Mesothelial cell of epicardium (in vitro differentiated cells): ENCODE measurements at places on chromosomes 1 and 21. TPM values are rescaled to one million over a fixed set of nuclear protein-coding genes. Genes with fewer than 3 reads are reported as not detected.

GRCh38 chr1:221840511-221841243, 98.8 kb upstream of the DUSP10 start:
- peaks cover under 1% of the 10 kb centered on the region for H3K4me1 ChIP-seq
- H3K36me3 ChIP-seq, result no peaks in the 10 kb centered on the region
- H3K4me3 ChIP-seq, result no peak overlapping the region
- DNase-seq, result no peak
- H3K27ac ChIP-seq, result no peak overlapping the region
- H3K27me3 ChIP-seq, result peaks cover 4% of the 10 kb centered on the region

Gene GJA8
- total RNA-seq, result not detected in 3 replicates

DNA sequence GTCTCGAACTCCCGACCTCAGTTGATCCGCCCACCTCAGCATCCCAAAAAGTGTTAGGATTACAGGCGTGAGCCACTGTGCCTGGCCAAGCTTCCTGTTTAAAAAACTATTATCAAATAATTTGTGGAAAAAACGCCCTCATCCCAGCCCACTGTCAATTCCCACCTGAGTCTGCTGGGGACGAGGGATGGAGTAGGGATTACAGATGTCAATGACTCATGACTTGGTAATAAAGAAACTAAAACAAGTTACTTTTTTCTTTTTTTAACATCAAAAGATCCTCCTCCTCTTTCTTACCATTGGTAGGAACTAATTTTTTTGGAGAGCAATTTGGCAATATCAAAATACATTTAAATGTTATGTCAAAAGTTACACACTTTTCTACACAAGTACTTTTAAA, 9.7 kb downstream of the CNN3 start:
- H3K4me3 ChIP-seq, result no peak overlapping the region
- H3K27me3 ChIP-seq, result no peaks in the 10 kb centered on the region
- peaks cover 49% of the 10 kb centered on the region for H3K4me1 ChIP-seq
- no peak overlapping the region for H3K27ac ChIP-seq
- no peak for DNase-seq
- peaks cover 8% of the 10 kb centered on the region for H3K36me3 ChIP-seq

Gene INAVA
- 34.6 to 36.6 TPM (median 35.7 TPM) in 3 replicates for total RNA-seq

GRCh38 chr1:20237646-20238045, 51.3 kb upstream of the PLA2G2C start:
- H3K4me3 ChIP-seq, result no peak overlapping the region
- no peaks in the 10 kb centered on the region for H3K36me3 ChIP-seq
- no peak overlapping the region for H3K27ac ChIP-seq
- H3K4me1 ChIP-seq, result peaks cover 43% of the 10 kb centered on the region
- no peak for DNase-seq
- peaks cover 27% of the 10 kb centered on the region for H3K27me3 ChIP-seq

DNA sequence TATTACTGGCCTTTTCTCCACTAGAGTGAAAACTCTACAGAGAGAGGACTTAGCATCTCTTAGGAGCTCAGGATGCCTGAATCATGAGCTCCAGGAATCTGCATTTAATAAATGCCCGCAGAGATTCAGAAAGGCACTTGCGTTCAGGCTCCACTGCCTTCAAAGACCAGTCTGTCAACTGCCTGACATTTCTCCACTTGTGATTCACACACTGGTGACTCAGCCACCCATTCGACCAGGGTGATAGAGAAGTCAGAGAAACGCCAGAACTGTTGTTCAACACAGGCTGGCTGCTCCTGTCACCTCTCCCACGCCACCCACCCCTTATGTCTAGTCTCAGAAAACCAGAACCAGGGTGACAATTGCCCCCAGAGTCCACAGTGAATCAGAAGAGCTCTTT, 26.9 kb upstream of the LBR start:
- no peaks in the 10 kb centered on the region for H3K27me3 ChIP-seq
- no peak overlapping the region for H3K27ac ChIP-seq
- peaks cover 1% of the 10 kb centered on the region for H3K4me1 ChIP-seq
- no peak overlapping the region for H3K4me3 ChIP-seq
- no peaks in the 10 kb centered on the region for H3K36me3 ChIP-seq

Gene MYBPH
- total RNA-seq, result not detected in 3 replicates

- peaks cover 52% of the 10 kb centered on the region for H3K4me1 ChIP-seq
- DNase-seq, result no peak
- peak overlapping the region; percentile 93 for H3K27ac ChIP-seq
- H3K4me3 ChIP-seq, result no peak overlapping the region
These were observed 2.4 kb upstream of the ERRFI1 start for GRCh38 chr1:8028571-8028910.

Gene KLHDC7A
- 0.04 to 0.11 TPM (median 0.05 TPM) in 3 replicates for total RNA-seq

DNA sequence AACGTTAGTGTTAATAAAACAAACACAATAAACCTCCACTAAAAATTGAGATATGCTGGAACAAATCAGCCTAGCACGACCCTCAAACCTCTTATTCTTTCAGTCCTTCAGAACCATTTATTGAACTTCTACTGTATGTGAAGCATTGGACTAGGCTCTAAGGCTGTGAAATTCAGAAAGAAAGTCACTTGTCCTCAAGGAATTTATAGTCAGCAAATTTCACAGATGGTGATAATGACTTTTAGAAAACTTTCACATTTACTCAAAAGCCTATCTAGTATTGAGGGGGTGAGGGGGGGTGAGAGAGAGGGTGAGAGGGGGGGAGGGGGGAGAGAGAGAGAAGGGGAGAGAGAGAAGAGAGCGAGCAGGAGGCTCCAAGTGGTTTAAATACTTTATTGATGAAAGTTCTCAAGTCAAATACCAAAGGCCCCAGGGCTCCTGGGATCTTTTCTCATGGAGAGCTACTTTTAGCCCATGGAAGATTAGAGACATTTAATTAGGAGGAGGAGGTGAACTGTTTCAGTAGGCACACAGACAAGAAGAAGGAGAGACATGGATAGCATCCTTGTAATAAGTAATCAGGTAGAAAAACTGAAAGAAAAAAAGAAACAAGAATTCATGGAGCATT, 66.3 kb upstream of the SSX2IP start:
- no peaks in the 10 kb centered on the region for H3K36me3 ChIP-seq
- H3K4me3 ChIP-seq, result no peak overlapping the region
- DNase-seq, result no peak
- no peak overlapping the region for H3K27ac ChIP-seq
- H3K27me3 ChIP-seq, result no peaks in the 10 kb centered on the region

DNA sequence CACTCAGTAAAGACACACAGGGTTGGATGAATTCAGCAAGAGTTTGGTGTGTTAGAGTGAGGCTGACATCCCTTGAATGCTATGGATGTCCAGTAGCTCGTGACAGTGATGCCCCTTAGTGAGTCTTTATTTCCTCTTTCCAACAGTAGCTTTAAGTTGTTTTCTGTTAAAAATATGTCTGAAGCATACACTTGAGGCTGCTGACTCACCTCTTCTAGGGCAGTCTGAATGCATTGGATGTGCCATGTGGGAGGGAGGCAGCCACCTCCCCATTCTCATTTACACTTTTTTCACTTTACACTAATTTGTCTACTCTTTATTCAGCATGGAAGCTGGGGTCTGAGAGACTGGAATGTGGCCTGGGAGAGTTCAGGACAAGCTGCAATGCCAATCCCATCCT, 17.6 kb downstream of the NOS1AP start:
- DNase-seq, result no peak
- H3K4me3 ChIP-seq, result no peak overlapping the region
- H3K27me3 ChIP-seq, result no peaks in the 10 kb centered on the region

GRCh38 chr1:38724160-38725131, 135.1 kb downstream of the RRAGC start:
- no peaks in the 10 kb centered on the region for H3K36me3 ChIP-seq
- no peak overlapping the region for H3K4me3 ChIP-seq
- no peak for DNase-seq
- peaks cover 100% of the 10 kb centered on the region for H3K27me3 ChIP-seq
- no peak overlapping the region for H3K27ac ChIP-seq

GRCh38 chr1:110538075-110538474, 19.1 kb upstream of the KCNA10 start:
- no peak for DNase-seq
- H3K36me3 ChIP-seq, result no peaks in the 10 kb centered on the region
- no peak overlapping the region for H3K27ac ChIP-seq
- H3K4me1 ChIP-seq, result no peaks in the 10 kb centered on the region
- H3K4me3 ChIP-seq, result no peak overlapping the region

Gene CCDC185
- total RNA-seq, result not detected in 3 replicates

DNA sequence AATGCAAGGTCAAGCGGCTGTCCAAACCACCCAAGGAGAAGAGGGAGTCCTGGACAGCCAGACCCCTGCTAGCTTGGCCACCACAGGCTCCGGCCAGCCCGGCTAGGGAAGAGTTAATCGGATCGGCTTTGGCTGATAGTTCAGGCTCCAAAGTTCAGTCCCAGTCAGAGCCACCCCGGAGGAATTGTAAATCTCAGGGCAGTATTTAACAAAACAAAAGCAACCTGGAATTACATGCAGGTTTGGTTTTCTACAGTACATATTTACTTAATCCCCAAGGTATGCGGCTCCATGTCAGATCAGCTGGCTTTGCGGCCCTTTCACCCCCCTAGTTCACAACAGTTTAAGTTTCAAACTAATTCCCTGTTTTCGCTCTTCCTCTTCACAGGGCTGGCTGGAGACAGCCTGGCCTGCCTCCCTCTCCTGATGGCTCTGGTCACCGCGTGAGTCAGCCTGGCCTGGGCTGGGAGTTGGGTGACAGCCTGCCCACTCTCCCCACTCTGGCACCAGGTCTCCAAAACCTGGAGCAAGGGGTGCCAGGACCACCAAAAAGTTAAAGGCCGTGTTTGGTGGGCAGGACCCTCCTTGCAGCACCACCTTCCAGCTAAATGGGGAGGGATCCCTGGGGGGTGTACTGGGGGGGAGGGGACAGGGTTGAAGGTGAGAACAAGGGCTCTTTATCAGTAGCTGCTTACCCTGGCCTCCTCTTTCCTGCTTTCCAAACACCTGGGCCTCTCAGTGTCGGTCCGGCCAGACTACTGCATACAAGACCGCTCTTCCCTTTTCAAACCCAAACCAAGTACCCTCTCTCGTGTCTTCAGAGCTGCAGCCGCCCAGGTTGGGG, 1.9 kb downstream of the DHRS3 start:
- H3K4me3 ChIP-seq, result peak overlapping the region; percentile 99
- peaks cover 62% of the 10 kb centered on the region for H3K4me1 ChIP-seq
- DNase-seq, result peak; percentile 39

DNA sequence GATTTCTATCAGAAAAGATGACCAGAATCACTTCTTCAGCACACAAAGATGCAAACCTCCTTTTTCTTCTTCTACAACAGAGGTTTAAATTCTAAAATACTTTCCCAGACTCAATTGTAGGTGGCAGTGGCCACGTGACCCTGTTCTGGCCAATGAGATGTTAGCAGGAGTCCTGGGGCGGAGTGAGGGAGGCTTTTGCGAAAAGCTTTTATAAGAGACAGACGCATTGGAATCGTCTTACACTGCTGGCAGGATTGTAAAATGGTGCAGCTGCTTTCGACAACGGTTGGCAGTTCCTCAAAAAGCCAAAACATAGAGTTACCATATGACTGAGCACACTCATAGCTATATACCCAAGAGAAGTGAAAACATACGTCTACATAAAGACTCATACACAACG, 87.0 kb upstream of the MAGI3 start:
- no peak overlapping the region for H3K4me3 ChIP-seq
- H3K4me1 ChIP-seq, result peaks cover 47% of the 10 kb centered on the region
- no peak for DNase-seq

Gene CCDC27
- total RNA-seq, result not detected in 3 replicates

- DNase-seq, result no peak
- peaks cover 72% of the 10 kb centered on the region for H3K4me1 ChIP-seq
- H3K4me3 ChIP-seq, result no peak overlapping the region
These were observed 170.9 kb upstream of the IVNS1ABP start for GRCh38 chr1:185487936-185488335.

GRCh38 chr1:32470991-32471694, 6.3 kb downstream of the ZBTB8B start:
- no peak for DNase-seq
- H3K27ac ChIP-seq, result no peak overlapping the region
- H3K36me3 ChIP-seq, result no peaks in the 10 kb centered on the region
- H3K27me3 ChIP-seq, result no peaks in the 10 kb centered on the region
- H3K4me3 ChIP-seq, result no peak overlapping the region

Gene RGL1
- total RNA-seq, result 30.5 to 34.0 TPM (median 31.3 TPM) in 3 replicates

DNA sequence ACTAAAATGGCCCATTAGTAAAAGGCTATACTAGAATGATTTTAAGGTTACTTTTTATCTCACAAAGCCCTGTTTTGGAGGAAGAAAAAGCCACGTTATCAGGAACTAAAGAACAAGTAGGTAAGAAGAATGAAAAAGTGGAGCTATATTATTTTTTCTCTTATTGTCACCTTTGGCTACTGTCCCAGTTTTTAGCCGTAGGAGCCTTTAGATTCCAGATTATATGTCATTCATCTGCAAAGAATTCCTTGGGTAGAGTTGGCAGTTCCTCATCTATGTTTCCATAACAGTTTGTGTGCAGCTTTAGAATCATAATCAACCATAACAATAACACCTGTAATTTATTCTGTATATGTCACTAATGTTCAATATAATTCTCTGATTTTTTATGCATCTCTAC, 83.8 kb downstream of the TPR start:
- no peaks in the 10 kb centered on the region for H3K4me1 ChIP-seq
- no peak overlapping the region for H3K4me3 ChIP-seq
- H3K36me3 ChIP-seq, result no peaks in the 10 kb centered on the region
- no peak for DNase-seq

DNA sequence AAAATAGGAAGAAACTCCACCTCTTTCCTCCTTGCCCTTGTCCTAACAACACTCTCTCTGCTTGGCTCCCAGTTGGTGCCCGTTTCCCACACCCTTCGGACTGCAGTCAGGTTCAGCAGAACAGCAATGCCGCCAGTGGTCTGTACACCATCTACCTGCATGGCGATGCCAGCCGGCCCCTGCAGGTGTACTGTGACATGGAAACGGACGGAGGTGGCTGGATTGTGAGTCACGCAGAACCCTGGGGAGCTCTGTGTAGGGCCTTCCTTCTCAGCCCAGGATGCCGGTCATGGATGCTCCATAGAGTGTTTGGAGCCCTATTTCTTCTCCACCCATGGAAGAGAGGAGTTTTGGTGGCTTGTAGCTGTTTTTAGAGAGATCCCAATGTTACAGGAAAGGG, 60.9 kb downstream of the TNN start:
- H3K4me1 ChIP-seq, result peaks cover 9% of the 10 kb centered on the region
- H3K4me3 ChIP-seq, result no peak overlapping the region
- peaks cover 3% of the 10 kb centered on the region for H3K27me3 ChIP-seq
- H3K27ac ChIP-seq, result no peak overlapping the region
- no peak for DNase-seq
- no peaks in the 10 kb centered on the region for H3K36me3 ChIP-seq
